ENCODE measurements at places on chromosomes 2 and 18.

GRCh38 chr2:29272311-29272710, 157.1 kb downstream of the CLIP4 start:
- DNase-seq, result no peak

DNA sequence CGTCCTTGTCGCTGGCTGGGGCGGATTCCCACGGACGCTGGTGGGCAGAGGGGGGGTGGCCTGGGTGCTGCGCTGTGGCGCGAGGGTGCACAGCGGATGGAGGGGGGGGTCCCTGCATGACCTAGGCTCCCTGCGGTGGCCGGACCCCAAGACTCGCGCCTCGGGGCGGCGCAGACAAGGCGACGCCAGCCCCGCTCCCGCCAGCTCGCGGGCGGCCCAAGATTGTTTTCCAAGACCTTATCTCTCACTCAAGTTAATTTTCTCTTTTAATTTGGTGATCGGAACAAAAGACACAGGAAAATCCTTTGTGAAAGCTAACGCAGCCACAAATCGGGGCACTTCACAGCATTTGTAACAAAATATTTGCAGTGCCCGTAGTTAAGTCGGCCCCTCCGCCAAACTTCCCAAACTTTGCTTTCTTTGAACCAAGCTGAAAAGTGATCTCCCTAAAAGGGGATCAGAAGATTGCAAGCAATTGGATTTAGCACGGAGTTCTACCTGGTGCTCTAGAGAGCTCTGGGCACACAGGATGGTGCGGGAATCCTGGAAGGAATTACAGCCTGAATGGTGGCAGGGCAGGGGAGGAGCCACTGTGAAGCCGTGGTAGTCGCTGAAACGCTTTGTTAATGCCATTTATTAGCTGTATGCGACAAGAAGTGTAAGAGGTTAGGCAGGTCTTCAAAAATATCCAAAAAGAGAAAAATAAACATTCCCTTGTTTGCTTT, 4.8 kb upstream of the ID2 start:
- DNase-seq, result no peak

GRCh38 chr18:811892-812375, at the start of gene YES1:
Gene YES1, minus strand, starts transcription at chr18:812242. Its CDS starts 55,415 bp downstream, at chr18:756827.
- no peak for DNase-seq

- no peak for DNase-seq
Measured at GRCh38 chr2:111670776-111671175, 213.2 kb downstream of the ANAPC1 start.

DNA sequence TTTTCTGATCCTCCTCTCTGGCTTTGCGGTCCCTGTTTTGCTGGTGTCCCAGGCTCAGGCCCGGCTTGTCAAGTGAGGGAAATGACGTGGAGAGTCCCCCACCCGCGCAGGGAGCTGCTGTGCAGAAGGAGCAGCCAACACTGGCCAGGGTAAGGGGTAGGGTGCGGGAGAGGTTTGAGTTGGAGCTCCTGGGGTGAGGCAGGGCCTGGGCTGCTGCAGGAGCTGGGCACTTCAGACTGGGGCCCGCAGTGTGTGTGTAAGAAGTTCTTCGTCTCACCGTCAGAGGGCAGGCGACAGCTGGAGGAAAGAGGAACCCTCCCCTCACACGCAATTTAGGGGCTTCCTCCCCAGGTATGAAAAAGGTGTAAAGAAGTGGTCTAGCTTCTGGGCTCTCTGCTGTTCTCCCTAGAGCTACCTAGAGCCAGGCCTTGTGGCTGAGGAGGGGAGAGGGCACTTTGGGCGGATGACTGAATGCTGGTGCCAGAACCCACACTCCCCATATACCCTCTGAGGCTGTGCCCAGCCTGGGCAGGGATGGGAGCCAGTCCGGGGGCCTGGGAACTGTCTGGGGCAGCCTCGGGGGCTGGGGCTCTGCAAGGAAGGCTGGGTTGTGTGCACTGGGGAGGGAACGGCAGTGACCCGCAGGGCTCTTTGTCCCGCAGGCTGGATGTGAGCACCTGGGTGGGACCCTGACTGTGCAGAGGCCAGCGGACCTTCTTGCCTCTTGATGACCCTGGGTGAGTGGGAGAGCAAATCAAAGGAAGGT, 11.8 kb downstream of the CELF4 start:
- no peak for DNase-seq

- no peak for DNase-seq
Measured at GRCh38 chr2:219645631-219646527, 18.4 kb downstream of the SLC4A3 start.

DNA sequence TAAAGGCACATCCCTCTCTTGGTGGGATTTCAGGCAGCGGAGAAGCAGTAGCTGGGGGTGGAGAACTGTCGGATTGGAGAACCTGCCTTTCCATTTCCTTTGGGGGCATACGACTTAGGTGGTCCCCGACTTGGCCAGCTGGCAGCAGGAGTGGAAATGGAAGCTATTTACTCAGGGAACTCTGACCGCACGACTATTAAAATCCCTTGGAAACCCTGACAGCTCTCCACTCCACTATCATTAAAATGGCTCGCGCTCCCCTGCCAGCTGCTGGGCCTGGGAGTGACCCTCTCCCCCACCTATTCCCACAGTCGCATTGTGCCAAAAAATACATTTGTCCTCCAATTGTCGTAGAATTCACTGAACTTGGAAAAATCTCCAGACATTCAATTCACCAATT, 77.7 kb upstream of the APCDD1 start:
- DNase-seq, result no peak

GRCh38 chr18:52422985-52423601, 83.1 kb downstream of the DCC start:
- no peak for DNase-seq

- DNase-seq, result no peak
Measured at GRCh38 chr2:12261986-12262680, 454.6 kb upstream of the TRIB2 start.

DNA sequence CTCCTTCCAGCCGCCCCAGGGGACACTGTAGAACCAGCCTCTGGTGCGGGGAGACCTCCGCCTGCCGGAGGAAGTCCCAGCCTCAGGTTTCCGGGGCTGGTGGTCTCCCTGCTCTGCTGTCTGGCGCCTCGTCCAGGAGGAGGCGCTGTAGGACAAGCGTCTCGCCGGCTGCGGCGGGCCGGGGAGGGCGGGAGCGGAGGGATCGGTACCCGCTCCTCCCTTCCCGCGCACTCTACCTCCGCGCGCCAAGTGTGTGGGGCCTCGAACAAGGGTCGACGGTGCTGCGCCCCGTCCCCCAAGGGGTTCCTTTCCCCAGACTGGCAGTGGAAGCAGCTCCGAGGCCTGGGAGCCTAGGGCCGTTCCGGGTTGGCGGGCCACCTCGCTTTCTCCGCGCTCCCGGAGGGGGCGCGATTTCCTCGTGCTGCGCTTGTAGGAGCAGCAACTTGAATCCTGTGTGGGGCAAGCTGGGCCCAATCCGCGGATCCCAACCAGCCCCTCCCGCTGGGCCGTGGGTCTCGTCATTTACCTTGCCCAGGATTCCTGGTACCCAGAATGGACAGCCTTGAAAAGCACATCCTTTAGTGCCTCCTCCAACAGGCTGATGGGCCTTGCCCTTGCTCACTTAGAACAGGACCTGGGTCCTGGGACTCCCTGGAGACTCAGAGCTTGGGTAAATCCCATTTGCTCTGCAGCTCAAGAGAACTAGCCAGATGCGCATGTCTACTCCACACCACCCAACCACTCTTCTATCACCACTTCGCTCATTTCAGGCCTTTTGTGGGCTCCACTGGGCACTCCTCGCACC, 10.6 kb upstream of the HOXD4 start:
- DNase-seq, result peak; percentile 49

DNA sequence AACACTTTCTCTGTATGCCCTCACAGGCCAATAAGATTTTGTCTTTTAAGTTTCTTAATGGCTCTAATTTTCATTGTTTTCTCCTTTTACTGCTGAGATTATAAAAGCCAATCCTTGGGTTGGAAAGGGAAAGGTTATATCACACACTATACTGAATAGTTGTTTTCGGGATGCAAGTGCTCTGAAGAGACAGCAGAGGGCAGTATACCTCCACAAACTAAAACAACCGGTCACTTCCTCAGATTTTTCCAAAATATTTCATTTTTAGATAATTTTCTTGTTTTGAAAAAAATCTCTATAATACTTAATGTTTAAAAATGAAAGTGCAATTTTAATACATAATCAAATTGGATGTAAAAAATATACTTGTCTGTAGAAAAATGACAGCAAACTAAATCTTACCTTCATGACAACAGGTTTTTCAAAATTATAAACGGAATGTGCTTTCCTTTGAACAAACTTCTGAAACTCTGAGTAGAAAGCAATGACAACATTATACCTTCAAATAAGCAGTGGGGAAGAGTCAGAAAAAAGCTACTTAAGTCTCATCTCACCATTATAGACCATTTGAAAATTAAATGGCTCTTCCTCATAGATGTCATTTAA, 82.7 kb downstream of the ORC4 start:
- no peak for DNase-seq
